ENCODE measurements at places on chromosomes 3 and 15.

GRCh38 chr3:197794115-197794514, 3.1 kb downstream of the LRCH3 start:
- DNase-seq = no peak

GRCh38 chr3:109161487-109162123, 25.1 kb downstream of the C3orf85 start:
- DNase-seq = no peak

DNA sequence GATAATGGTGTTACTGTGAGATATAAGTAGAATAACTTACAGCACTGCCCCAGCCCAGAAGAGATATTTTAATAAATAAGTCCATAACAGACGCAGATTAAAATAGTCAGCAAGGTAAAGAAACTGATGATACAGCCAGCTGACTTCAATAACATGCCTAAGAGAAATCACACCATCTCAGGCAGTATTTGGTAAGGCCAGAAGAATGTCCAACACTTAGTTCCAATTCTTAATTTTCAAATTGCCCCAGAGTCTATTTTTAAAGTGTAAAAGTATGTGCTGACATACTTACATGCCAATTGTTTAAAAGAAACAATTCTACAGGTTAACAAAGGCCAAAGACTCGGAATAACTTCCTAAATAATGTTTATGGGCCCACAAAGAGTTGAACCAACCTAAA, 1.6 kb downstream of the GNB4 start:
- DNase-seq = no peak

DNA sequence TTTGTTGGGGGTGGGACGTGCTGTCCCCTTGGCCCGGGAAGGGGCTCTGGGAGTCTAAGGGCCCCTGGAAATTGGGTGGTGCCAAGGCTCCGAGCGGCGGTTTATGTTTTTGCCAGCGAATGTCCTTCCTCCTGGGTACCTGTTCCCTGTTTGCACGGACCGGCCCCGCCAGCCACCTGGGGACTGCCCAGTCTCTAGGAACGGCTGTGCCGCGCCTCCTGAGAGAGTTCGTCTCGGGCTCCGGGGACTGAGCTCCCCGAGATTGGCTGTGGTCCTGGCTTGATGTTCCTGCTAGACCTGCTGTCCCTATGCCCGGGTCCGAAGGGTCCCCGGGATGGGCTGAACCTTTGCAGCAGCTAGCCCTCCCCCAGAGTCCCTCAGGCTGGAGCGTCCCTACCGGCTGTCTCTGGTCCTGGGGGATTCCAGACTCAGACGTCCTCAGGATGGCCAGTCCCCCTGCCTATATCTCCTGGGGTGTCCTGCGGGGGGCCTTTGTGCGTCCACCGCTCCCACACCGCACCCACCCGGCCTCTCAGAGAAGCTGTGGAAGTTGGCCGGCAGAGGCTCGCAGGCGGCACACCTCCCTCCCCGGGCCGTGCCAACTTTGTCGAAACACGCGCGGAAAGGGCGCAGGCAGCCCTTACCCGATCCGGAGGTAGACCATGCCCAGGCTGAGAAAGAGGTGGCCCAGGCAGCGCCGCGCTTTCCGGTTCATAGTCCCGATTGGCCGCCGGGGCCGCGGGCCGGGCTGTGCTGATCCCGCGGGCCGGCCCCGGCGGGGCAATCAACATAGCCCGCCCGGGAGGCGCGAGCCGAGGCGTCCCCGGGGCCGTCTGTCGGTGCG, 547 bp downstream of the WNT7A start:
- DNase-seq = no peak

DNA sequence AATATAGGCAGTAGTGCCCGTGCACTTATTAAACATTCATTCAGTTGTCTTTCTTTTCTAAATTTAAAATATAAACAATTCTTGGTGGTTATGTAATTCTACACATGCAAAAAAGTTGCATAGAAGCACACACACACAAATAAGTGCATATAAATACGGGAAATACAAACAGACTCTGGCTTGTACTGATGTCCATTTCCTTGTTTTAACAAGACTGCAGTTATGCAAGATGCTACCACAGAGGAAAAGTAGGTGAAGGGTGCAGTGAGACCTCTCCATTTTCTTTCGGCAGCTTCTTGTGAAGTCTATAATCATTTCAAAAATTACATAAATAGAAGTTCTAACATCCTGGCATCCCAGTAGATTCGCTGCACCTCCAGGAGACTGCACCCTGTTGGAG, 130.6 kb upstream of the BCL6 start:
- no peak for DNase-seq

GRCh38 chr3:140421884-140422283, 256.0 kb upstream of the TRIM42 start:
- DNase-seq = no peak

DNA sequence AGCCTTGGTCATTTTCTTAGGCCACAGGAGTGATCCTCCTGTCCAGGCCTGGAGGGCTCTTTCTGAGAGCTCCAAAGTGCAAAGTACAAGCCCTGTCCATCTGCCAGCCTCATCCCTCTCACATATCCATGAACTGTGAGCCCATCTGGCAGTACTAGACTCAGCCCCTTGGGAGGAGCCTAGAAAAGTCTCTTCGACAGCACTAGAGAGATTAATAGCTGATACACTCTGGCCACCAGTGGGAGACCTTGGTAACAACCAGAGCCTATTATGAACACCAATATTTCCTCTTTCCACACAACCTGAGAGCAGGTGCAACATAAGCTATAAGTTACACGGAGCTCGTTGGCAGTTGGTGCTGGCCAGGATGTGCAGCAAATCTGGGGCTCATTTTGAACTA, 59.5 kb upstream of the DCLK3 start:
- no peak for DNase-seq

DNA sequence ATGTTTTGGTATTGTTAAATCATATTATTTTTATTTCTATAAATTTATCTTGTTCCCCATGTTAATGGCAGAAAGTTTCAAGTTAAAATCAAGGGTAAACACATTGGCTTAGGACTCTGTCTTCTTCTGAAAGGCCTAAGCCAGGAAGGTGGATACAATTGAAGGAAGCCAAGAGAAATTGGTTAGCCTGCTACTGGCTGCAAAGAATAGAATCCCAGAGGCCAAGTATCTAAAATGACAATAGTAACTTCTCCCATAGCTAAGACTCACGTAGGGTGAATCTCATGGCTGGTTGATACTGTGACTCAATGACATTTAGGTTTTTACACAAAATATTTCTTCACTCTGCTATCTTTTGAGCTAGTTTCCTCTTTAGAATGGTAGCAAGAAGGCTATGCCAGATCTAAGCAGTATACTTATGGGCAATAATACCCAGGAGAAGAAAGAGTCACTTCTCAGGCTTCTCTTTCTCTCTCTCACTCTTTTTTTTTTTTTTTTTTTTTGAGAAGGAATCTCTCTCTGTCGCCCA, 621.5 kb upstream of the TBL1XR1 start:
- DNase-seq = no peak

- no peak for DNase-seq
These were observed 60.2 kb upstream of the NANOGP8 start for GRCh38 chr15:35145336-35145735.

DNA sequence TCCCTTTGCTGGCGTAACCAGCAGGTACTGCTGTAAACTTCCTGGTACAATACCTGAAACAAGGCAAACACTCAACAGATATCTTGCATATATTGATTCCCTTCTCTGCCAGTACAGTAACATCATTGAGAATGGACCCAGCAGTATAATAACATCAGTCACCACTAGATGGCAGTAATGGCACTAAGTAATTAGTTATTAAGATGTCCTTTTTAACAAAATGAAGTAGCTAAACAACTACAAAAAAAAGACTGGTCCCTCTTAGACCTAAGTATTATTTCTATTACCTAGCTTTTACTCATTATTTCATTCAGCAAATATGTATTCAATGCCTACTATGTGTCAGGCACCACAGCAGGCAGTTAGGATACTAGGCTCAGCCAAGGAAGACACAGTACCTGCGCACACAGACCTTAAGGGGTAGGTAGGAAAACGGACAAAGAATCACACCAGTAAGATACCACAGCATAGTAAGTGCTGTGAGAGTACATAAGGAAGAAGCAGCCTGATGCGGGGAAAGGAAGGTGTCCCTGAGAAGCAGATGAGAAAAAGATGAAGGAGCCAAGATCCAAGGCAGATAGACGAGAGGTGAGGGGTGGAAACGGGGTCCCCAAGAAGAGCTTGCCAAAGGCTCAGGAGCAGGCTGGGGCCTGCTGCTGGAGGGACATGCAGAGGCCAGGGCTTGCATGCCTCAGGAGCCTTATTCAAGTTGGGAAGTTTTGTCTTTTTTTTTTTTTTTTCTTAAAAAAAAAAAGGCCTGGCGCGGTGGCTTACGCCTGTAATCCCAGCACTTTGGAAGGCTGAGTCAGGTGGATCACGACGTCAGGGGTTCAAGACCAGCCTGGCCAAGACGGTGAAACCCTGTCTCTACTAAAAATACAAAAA, 102.7 kb upstream of the CHD2 start:
- no peak for DNase-seq

DNA sequence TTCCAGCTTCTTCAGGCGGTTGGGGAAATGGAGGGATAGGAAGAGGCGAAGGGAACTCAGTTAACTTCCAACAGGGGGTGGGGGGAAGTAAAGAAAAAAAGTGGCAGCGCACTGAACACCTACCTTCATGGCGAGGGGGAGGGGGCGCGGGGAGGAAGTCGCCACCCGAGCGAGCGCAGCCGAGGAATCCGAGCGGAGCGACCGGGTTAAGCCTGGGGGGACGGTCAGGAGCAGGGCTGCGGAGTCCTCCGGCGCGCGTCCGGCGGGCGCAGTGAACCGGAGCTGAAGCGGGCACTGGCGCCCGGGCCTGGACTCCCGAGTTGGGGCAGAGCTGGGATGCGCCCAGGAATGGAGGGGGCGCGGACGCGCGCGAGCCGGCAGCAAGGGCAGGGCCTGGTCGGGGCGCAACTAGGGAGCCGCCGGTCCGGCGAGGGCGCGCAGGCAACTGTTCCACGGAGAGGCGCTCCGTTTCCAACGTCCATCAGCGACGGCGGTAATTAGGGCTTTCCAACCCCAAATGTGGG, at the start of gene WNT5A:
WNT5A (minus strand) TSS at position 450 of the 524 bp plus-strand sequence; CDS start at position 129, 321 bp downstream.
- DNase-seq = no peak

GRCh38 chr15:40061212-40061901, 22.4 kb upstream of the SRP14 start:
- DNase-seq = no peak

GRCh38 chr3:153260681-153261080, 98.7 kb downstream of the RAP2B start:
- no peak for DNase-seq

GRCh38 chr3:51691949-51692348, 14.9 kb upstream of the GRM2 start:
- no peak for DNase-seq

GRCh38 chr3:55608301-55608937, 121.3 kb upstream of the WNT5A start:
- DNase-seq = no peak

- DNase-seq = no peak
These were observed 328.0 kb downstream of the NLGN1 start for GRCh38 chr3:173725507-173725906.

GRCh38 chr3:3998140-3998922, 199.1 kb downstream of the LRRN1 start:
- DNase-seq = no peak

GRCh38 chr3:46298871-46299607, 54.9 kb upstream of the CCR2 start:
- no peak for DNase-seq

DNA sequence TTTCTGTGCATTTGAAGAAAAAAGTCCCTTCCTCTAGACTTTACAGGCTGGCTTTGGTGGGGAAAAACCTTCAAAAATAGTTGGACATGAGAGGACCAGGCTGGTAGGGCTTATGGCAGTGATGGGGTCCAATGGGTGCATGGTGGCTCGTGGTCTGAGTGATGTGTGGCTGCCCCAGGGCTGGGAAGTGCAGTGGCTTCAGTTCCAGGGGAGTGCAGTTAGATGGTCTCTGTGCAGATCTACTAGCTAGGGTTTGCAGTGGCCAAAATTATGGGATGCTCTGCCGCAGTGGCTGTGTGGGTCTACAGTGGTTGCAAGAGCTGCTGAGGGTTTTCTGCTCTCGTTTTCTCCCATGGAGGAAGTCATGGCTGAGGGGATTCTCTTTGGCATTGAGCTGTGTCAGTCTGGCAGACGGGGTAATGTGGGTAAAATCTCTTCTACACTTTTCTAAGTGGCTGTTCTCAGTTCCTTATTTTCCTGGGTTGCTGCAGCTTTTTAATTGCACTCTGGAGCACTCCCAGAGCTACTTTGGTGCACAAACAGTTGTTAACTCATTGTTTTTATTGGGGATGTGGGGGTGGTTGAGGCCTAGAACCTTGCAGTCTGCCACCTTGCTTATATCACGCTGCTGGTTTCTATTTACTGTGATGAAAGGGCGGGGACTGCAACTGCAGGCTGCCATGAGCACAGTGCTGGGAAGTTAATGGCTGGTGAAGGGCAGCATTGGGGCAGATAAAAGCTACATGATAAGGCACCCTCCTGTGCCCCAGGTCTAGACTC, 1324.6 kb downstream of the NSUN3 start:
- DNase-seq = no peak

DNA sequence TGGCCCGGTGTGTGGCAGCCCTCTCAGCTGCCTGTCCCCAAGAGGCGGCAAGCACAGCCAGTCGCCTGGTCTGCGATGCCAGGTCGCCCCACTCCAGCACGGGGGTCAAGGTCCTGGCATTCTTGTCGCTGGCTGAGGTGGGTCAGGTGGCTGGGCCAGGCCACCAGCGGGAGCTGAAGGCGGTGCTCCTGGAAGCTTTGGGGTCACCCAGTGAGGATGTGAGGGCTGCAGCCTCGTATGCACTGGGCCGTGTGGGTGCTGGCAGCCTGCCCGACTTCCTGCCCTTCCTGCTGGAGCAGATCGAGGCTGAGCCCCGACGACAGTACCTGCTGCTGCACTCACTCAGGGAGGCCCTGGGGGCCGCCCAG, 20.8 kb downstream of the CAND2 start:
- DNase-seq = no peak

DNA sequence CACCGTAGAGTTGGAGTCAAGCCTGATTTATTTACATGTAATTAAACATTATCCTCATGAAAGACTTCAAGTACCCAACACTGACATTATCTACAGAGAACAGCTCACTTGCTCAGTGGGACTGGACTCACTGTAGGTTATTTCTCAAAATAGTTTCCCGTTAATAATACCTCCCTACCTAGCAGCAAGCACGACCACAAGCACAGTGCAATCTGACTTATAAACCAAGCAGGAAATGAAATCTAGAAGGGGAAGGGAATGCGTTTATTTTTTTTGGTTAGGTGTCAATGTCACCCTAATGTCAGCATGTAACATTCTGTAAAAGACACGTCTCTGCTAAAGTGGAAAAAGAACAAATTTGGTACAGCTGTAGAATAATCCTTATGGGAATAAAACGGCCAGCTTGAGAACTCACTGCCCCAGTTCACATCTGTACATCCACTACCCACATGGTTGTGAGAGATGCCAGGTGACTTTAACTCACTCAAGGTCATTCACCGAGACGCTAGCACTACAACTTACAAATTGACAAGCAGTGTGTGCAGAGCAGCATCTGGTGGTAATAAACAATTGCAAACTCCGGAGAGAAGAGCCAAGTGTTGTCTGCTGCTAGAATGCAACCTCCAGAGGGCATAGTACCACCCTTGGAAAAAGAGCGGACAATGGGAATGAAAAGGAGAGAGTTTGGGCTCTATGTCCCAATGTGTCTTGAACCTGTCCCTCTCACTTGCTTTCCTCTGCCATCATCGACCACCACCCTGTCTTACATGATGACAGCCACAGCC, 242.5 kb downstream of the CADPS start:
- no peak for DNase-seq

GRCh38 chr15:25066708-25067107, 111.9 kb downstream of the SNRPN start:
- DNase-seq = no peak

- no peak for DNase-seq
These were observed 124.2 kb downstream of the ASB7 start for GRCh38 chr15:100726421-100727190.

- no peak for DNase-seq
These were observed 5.1 kb downstream of the CXCR6 start for GRCh38 chr3:45948311-45948781.

All from activated CD4-positive, alpha-beta T cell treated with anti-CD3 and anti-CD28 coated beads for 1 hour (primary cell).